Activated T-cell treated with anti-CD3 and anti-CD28 coated beads for 1 hour (primary cell): ENCODE measurements at places on chromosomes 12 and 14.

GRCh38 chr12:63845726-63846125 lies 1.2 kb downstream of the SRGAP1 start:
- DNase-seq: no peak

- DNase-seq: no peak
Observed at GRCh38 chr12:15253990-15254389, 32.8 kb upstream of the RERG start.

DNA sequence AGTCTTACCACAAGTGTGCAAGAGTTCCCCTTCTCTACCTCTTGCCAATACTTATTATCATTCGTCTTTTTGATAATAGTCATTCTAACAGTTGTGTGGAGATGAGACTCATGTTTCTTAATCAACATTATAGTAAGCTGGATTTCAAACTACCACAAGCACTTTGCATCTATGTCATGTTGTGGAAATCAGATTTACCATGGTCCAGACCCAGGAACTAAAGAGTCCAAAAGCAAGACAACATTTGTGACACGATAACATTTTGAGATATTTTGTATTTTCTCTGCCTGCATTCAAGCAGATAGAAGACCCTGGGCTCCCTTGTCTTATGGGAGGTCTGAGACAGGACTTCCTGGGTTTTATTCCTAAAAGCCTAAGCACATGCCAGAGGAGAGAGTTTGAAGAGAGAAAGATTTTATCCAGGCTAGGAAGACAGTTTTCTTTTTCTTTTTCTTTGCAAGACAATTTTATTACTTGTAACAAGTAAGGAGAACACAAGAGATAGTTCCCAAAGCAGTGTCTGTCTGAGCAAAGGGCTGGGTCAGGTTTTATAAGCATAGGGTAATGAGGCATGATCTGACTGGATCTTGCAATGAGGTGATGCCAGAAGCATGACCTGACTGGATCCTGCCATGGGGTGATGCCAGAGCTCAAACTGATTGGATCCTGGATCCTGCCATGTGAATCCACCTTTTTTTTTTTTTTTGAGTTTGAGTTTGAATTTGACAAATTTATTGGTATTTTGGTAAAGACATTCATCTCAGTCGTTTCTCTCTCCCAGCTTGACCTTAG lies 180.5 kb upstream of the HMGA2 start:
- no peak for DNase-seq

DNA sequence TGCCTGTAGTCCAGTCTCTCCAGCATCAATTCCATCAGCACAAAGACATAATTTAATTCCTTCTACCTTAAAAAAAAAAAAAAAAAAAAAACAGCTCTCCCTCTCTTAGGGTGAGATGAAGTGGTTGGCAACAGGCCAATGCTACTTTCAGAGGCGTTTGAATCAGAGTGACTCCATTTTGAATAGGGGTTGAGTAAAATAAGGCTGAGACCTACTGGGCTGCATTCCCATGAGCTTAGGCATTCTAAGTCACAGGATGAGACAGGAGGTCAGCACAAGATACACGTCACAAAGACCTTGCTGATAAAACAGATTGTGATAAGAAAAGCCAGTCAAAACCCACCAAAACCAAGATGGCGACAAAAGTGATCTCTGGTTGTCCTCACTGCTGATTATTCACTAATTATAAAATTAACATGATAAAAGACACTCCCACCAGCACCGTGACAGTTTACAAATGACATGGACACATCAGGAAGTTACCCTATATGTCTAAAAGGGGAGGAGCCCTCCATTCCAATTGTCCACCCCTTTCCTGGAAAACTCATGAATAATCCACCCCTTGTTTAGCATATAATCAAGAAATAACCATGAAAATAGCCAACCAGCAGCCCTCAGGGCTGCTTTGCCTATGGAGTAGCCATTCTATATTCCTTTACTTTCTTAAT lies 6.9 kb upstream of the TCL1B start:
- DNase-seq: no peak

DNA sequence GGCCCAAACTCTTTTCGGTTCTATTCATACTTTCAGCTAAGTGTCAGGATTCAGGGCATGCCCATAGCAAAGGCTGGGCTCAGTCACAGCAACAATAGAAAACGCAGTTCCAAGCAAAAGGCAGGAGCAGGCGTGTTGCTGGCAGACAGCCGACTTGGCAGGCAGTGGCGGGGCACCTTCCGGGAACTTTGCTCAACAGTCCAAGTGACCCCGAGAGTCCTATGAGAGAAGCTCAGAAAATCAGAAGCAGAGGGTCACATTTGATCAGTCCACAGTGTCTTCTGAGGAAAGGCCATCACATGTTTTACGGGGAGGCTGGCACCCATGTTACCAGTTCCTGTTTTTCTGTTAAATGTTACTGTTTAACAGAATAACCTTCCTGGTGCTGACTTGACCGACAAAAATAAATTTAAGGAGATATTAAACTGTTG lies 115.0 kb downstream of the DACT1 start:
- no peak for DNase-seq

- peak; percentile 6 for DNase-seq
Observed at GRCh38 chr12:30823156-30823699, 68.5 kb upstream of the CAPRIN2 start.

DNA sequence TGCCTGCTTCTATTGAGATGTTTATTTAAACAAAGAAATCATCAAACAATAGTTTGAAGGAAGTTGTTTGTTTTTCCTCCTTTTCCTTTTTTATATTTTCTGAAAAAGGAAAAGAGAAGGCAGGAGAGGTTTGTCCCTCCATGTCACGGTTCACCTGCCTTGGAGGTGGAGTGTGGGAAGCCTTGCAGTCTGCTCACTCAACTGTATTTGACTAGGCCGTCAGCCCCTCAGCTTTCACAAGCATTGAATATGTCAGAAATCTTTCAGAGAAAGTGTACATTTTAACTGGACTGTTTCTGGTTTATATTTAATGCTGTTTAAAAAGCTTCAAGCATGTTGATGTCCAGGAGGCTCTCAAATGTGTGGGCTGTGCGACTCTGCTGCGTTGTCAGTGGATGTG lies 370.4 kb downstream of the NPAS3 start:
- DNase-seq: no peak

DNA sequence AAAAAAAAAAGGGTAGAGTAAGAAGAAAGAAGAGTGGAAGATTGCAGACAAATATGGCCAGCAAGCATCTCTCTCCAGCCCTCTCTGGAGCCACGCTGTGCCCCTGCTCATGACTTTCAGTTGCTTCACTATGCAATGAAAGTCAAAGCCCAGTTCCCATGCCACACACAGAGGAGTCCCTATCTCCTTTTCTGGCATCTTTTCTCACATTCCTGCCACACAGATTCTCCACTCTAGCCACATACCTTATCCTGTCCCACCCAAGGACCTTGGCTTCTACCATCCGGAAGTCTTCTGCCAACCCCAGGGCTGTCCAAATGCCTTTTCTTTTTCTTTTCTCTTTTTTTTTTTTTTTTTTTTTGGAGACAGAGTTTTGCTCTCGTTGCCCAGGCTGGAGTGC lies 39.3 kb upstream of the CAPRIN2 start:
- no peak for DNase-seq

DNA sequence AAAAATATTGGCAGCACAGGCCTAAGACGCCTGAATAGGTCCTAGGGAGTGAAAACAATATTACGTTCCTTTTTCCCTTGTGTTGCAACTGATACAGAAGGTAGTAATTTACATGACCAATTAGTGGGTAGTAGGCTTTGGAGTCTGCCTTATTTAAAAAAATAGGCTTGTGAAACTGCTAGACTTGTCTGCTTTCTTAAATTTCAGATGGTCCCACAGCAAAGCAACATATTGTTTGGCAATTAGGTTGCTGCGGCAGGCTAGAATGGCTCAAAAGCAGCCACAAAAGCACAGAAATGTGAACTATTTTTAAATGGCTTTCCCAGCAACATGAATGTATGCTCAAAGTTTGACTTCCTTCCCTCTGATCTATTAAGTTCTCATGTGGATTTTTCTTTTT lies 211.9 kb downstream of the TTC8 start:
- no peak for DNase-seq

GRCh38 chr12:103840462-103840875 lies 565 bp downstream of the NT5DC3 start:
- DNase-seq: peak; percentile 3

- DNase-seq: no peak
Observed at GRCh38 chr12:45331552-45331951, 115.7 kb downstream of the ANO6 start.

- DNase-seq: no peak
Observed at GRCh38 chr12:115268451-115268850, 584.5 kb upstream of the TBX3 start.

DNA sequence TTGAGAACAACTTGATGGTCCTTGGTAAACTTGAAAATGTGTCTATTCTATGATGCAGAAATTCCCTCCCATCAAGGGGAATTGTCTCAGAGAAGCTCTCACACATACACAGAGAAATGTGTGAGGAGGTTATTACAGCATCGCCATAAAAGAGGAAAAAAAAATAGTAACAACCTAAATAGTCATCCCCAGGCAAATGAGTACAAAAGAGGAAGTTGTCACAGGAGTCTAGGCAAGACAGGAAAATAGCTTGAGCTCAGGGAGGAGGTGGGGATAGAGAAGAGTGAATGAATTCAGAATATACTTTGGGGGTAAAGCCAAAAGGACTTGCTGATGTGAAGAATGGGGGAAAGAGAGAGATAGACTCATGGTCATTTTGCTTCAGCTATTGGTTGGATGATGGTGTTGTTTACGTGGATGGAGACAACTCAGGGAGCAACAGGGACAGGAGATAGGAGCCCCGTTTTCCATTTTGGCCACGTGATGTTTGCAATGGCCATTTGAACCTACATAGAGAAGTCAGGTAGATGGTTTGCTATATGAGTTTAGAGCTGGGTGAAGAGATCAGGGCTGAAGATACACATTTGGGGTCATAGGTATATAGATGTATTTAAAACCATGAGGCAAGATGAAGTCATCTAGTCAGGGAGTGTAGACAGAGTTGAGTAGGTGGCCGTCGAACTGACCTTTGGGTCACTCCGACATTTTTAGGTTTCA lies 20.3 kb downstream of the LRRC74A start:
- DNase-seq: no peak

- no peak for DNase-seq
Observed at GRCh38 chr12:1147821-1148220, 156.8 kb downstream of the ERC1 start.

GRCh38 chr14:64935508-64935907 lies 7.0 kb downstream of the GPX2 start:
- no peak for DNase-seq
